Stimulated activated CD4-positive, alpha-beta T cell treated with anti-CD3 and anti-CD28 coated beads, Interleukin-1b, Interleukin-23, amount 100 ng/mL, for 24 hours (primary cell): ENCODE measurements at places on chromosomes 2 and 18.

DNA sequence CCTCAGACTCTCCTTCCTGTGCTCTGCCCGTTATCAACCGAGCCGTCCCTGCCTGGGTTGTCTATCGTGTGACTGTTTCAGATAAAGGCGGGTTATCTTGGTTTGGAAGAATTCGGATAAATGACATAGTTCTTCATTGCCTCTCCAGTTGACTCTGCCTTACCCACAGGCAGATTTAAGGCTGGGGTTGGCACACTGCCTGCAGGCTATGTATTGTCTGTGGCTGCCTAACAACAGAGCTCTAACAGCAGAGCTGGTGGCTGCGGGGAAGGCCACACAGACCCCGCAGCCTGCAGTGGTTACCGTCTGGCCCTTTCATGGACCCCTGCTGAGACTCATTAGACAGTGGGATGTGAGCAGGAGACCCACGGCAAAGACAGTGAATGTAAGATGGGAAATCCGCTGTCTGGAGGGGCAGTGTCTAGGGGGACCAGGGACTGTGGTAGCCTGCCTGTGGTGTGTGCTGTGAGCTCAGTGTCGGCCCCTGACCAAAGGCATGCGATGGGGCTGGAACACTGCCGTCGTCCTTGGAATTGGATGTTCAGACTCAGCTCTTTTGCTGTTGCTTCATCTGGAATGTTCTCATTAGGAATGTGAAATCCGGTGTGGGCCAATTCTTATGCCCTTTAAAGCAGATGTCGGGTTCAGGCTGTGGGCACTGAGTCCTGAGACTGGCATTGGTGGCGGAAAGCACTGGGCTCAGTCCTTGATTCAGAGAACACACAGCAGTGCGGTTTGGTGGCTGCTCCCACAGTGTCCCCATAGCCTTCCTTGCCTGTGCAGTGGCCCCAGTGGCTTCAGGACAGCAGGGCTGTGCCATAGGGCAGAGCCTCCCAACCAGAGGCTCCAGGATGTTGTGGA lies 44.5 kb downstream of the SH3RF3 start:
- DNase-seq = no peak

GRCh38 chr2:69621440-69621839 lies 22.1 kb downstream of the AAK1 start:
- DNase-seq = no peak

DNA sequence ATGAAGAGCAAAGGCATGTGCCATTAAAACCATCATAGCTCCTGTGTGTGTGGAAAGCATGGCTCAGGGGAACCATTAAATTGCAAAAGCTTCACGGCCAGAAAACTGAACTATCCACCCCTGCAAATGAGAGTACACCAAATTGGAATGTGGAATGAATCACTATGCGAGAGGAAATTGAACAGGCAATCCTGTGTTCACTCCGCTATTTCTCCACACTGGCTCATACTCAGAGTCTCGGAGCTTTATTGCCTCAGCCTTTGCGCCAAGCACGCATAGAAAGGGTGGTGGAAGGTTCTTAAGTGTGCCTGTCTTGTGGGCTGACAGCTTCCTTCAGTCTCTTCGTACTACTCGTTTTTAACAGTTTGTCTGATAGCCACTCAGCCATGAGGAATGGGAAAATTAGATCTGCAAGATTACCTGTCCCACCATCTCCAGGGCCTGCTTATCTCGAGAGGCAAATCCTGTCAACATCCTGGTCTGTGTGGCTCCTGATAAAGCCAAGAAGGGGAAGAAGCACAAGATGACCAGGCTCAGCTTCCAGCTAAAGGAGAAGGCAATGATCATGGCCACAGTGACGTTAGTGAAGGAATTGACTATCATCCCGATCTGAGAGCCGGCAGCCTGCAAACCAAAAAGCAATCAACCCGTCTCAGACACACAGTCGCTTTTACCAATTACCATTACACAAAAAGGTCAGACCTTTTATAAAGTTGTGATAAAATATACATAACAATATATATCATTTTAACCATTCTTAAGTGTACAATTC lies 34.9 kb downstream of the G6PC2 start:
- DNase-seq = no peak

GRCh38 chr18:45780568-45780967 lies 44.9 kb upstream of the SIGLEC15 start:
- no peak for DNase-seq

DNA sequence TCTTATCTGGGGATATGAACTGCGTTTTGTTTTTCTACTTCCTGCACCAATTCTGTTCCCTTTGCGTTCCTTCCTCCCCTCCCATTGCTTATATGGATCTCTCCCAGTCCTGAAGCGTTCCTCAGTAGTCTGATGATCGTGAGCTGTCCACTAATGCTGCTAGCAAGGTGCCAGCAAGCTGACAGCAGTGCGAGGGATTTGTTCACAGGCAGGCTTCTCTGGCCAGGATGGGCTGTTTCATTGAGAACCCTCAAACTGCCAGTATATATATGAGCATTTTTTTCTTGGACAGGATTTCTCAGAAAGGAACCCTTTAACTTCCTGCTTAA lies 40.1 kb downstream of the GTF3C3 start:
- no peak for DNase-seq

GRCh38 chr2:108786008-108786353 lies 590 bp upstream of the CCDC138 start:
- no peak for DNase-seq

GRCh38 chr18:77422974-77423867 lies 173.6 kb downstream of the GALR1 start:
- DNase-seq = no peak

DNA sequence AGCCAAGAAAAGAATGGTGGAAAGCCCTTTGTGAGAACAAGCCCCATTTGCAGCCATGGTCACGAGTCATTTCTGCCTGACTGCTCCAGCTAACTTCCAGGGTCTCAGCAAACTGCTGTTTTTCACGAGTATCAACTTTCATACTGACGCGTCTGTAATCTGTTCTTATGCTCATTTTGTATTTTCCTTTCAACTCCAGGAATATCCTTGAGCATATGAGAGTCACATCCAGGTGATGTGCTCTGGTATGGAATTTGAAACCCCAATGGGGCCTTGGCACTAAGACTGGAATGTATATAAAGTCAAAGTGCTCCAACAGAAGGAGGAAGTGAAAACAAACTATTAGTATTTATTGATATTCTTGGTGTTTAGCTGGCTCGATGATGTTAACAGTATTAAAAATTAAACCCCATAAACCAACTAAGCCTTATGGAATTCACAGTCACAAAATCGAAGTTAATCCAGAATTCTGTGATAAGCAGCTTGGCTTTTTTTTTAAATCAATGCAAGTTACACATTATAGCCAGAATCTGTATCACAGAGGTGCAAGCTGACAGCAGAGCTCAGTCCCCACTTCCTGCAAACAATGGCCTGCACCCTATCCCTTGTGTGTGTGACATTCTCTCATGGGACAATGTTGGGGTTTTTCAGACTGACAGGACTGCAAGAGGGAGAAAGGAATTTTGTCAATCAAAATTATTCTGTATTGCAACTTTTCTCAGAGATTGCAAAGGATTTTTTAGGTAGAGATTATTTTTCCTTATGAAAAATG lies 26.1 kb downstream of the SLC14A1 start:
- DNase-seq = no peak

DNA sequence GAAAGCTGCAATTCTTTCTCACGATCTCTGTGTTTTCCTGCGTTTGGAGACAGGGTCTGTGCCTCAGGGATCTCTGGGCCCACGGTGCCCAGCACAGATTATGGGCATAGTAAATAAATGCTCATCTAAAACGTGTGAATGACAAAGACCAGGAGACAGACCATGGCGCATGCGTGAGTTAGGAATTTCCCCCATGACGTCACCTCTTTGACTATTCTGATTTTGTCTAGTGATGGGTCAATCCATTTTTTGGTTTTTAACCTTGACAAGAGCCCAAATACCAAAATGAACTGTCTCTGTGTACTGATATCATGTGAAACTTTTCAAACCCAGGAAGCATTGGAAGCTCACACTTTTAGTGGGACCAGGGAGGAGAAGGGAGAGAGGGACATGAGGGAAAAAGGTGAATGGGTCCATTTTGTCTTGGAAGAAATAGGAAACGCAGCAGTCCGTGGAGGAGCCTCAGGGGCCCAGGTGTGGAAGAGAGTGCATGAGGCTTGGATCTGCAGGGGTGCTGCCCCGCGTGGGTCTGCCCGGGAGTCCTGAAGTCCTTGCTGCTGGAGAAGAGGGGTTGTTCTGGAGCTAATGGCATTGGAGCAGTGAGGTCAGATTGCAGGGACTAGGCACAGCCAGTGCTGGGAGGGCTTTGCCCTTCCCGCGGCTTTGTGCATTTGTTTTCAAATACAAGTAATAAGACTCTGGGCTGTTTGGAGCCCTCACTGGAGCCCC lies 172.2 kb downstream of the ASB1 start:
- DNase-seq = no peak

- DNase-seq = no peak
Observed at GRCh38 chr2:61436092-61436491, 34.8 kb downstream of the USP34 start.

DNA sequence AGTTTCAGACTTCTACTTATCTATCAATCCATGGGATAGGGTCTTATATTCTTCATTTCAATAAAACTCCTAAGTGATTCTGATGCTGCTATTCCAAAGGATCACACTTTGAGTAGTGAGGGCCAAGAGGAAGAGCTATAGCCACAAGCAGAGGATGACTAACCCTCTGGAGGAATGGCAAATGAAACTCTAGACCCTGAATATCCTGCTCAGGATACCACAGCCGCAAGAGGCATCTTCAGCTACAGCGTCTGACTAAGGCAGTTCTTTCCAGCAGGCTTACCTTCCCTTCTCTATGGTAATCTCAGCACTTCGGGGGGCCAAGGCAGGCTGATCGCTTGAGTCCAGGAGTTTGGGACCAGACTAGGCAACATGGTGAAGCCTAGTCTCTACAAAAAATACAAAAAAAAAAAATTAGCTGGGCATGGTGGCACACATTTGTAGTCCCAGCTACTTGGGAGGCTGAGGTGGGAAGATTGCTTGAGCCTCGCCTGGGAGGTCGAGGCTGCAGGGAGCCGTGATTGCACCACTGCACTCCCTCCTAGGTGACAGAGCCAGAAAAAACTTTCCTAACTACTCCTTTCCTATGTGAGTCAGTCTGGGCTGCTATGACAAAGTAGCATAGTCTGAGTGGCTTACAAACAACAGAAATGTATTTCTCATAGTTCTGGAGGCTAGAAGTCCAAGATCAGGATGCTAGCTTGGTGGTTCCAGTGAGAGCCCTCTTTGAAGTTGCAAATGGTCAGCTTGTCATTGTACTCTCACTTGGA lies 371.9 kb downstream of the IRS1 start:
- no peak for DNase-seq

GRCh38 chr18:28666216-28666615 lies 489.3 kb upstream of the CDH2 start:
- DNase-seq = no peak

DNA sequence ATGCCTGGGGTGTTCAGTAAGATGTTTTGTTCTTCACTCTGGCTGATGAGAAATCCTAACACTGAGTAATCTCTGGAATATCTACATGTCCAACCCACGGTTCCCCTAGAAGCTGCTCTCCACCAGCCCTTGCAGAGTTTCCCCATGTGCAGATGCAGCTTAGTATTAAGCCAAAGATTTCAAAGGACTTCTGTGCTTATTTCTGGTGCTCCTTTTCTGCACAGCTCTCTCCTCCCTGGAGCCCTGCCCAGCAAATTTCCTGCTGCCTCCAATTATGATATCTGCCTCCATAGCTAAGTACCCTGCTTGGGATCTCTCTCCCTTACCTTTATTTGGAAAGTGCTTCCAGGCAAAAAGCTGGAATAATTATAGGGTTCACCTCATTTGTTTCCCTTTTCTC lies 949.3 kb downstream of the BCL11A start:
- DNase-seq = no peak

GRCh38 chr2:17628349-17629261 lies 88.1 kb downstream of the VSNL1 start:
- DNase-seq = no peak

GRCh38 chr2:158996378-158996993 lies 28.0 kb downstream of the TANC1 start:
- DNase-seq = no peak

GRCh38 chr2:105521176-105521575 lies 122.3 kb upstream of the FHL2 start:
- DNase-seq = no peak

- DNase-seq = no peak
Observed at GRCh38 chr2:224922142-224922727, 120.0 kb downstream of the DOCK10 start.

GRCh38 chr2:8677646-8678592 lies 3.9 kb upstream of the ID2 start:
- no peak for DNase-seq

DNA sequence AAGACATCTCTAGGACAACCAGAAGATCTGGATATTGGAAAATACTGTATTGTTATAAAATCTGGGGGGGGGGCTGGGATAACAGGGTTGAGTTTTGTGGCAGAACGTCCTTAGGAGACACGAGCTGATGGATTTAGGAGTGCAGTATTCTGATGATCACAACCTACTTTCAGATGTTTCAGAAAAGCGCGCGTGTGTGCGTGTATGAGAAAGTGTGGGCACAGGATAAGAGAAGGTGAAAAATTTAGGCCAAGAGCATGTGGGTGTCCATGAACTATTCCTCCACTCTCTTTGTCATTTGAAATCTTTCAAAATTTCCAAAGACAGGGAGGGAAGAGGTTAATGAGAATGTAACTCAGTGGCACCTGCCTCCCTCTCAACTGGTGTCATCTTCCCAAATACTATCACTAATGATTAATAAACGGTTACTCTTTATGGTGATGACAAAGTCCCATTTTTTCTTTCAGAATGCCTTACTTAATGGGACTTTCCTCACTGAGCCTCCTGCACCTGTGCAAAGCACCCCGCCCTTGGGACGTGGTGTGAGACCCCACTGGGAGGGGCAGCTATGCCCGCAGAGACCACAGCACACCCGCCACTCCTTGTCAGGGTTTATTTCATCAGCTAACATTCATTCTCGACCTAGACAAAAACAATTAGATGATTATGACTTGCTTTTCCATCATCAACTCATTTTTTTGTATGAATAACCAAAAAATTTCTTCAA lies 53.6 kb downstream of the HS6ST1 start:
- DNase-seq = no peak

DNA sequence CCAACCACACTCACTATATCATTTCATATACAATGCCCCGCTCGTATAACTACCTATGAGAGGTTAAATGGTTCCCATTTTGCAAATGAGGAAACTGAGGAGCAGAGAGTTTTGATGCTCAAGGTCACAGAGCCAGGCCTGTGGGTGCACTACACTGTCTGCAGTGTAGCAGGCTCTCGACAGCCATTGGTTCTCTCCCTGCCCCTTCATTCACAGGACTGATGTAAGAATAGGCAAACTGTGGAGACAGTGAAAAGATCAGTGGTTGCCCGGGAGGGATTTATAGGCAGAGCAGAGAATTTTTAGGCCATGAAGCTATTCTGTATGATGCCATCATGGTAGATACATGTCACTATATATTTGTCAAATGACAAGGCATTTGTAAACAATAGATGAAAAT lies 39.0 kb upstream of the LBH start:
- DNase-seq = no peak
